Osteocyte (in vitro differentiated cells): ENCODE measurements at places on chromosomes 5 and 9. TPM values are rescaled to one million over a fixed set of nuclear protein-coding genes. Genes with fewer than 3 reads are reported as not detected.
A peak's percentile ranks its signal among the peaks of the same experiment; 100 is the strongest.

DNA sequence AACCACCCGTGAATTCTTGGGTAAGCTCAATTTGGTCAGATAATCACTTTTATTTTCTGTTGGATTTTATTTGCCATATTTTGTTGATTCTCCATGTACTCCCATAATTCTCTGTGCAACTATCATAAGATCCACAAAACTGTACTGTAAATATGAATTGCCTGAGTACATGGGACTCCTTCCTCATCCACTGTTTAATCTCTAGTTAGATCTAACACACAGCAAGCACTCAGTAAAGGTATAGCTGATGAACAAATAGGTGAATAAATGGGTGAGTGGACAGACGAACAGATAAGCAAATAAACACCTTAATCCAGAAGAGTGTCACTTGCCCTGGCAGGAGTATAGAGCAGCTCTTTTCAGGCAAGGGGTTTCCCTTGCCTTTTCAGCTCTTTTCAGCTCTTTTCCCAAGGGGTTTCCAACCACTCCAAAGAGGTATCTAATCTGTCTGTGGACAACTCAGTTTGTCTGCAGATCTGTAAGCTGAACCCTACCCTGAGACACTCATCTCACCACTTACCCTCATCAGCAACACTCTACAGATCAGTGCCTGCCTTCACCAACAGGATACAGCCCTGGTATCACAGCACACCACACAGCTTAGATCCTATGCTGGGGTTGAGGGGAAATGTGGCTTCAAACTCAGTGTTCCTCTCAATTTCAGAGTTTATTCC lies 51.2 kb downstream of the SIL1 start:
- H3K27me3 ChIP-seq, result no peaks in the 10 kb centered on the region
- no peak overlapping the region for H3K4me3 ChIP-seq
- H3K27ac ChIP-seq, result no peak overlapping the region
- no peak for DNase-seq
- H3K4me1 ChIP-seq, result peaks cover 54% of the 10 kb centered on the region

DNA sequence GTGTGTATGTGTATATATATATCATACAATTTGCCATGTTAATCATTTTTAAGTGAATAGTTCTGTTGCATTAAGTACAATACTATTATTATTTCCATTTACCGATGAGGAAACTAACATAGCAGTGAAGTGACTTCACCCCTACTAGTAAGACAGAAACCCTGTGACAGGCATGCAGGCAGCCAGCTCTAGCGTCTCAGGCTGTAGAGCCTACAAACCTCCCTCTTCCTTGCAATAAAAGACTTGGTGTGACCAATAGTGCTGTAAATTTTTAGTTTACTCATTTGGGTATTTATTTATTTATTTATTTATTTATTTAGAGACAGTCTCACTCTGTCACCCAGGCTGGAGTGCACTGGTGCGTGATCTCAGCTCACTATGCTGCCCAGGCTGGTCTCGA lies 24.7 kb downstream of the FNBP1 start:
- H3K4me1 ChIP-seq, result peaks cover 33% of the 10 kb centered on the region
- H3K27ac ChIP-seq, result peak overlapping the region; percentile 94
- H3K27me3 ChIP-seq, result no peaks in the 10 kb centered on the region
- peaks cover 2% of the 10 kb centered on the region for H3K36me3 ChIP-seq

GRCh38 chr9:69171049-69171448 lies 3.0 kb upstream of the TJP2 start:
- H3K27ac ChIP-seq, result no peak overlapping the region
- no peaks in the 10 kb centered on the region for H3K36me3 ChIP-seq
- no peak for DNase-seq
- H3K4me3 ChIP-seq, result no peak overlapping the region

CENPK gene
- 11.3 TPM in 2 replicates for total RNA-seq

ORM2 gene
- total RNA-seq, result not detected in 2 replicates

CCDC187 gene
- not detected in 2 replicates for total RNA-seq

GRCh38 chr9:123353984-123354591 lies 1.9 kb upstream of the CRB2 start:
- H3K4me3 ChIP-seq, result no peak overlapping the region
- peaks cover 12% of the 10 kb centered on the region for H3K4me1 ChIP-seq
- peak; percentile 92 for DNase-seq
- no peak overlapping the region for H3K27ac ChIP-seq

ADGRV1 gene
- total RNA-seq, result 0.89 and 0.99 TPM in 2 replicates

GRCh38 chr5:20286512-20286911 lies 298.5 kb upstream of the CDH18 start:
- no peak for DNase-seq
- H3K4me3 ChIP-seq, result no peak overlapping the region
- H3K4me1 ChIP-seq, result no peaks in the 10 kb centered on the region
- H3K27ac ChIP-seq, result no peak overlapping the region
- H3K36me3 ChIP-seq, result no peaks in the 10 kb centered on the region

- peaks cover 2% of the 10 kb centered on the region for H3K27me3 ChIP-seq
- no peaks in the 10 kb centered on the region for H3K4me1 ChIP-seq
- no peak overlapping the region for H3K27ac ChIP-seq
- H3K36me3 ChIP-seq, result no peaks in the 10 kb centered on the region
- no peak overlapping the region for H3K4me3 ChIP-seq
Observed at GRCh38 chr9:135186248-135187164, 99.0 kb downstream of the OLFM1 start.

DNA sequence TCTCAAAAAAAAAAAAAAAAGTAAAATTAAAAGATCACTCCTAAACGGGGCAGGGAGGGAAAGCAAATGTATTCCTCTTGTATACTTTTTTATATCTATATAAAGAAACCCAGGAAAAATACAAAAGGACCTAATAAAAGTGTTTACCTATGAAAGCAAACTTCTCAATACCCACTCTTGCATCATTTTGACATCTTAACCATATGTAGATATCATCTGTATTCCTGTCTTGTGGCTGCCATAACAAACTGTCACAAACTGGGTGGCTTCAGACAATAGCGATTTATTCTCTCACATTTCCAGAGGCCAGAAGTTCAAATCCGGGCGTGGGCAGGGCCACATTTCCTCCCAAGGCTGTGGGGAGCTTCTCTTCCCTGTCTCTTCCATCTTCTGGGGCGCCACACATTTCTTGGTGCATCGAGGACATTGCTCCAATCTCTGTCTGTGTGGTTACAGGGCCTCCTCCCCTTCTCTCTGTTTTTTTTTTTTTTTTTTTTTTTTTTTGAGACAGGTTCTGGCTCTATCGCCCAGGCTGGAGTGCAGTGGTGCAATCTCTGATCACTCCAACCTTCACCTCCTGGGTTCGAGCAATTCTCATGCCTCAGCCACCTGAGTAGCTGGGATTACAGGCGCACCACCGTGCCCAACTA lies 58.4 kb upstream of the IL17B start:
- H3K27me3 ChIP-seq, result peaks cover 4% of the 10 kb centered on the region
- H3K27ac ChIP-seq, result no peak overlapping the region
- H3K4me3 ChIP-seq, result no peak overlapping the region
- H3K36me3 ChIP-seq, result no peaks in the 10 kb centered on the region

GRCh38 chr5:92945605-92946097 lies 635.4 kb downstream of the NR2F1-AS1 start:
- H3K4me3 ChIP-seq, result peak overlapping the region; percentile 30
- H3K27ac ChIP-seq, result peak overlapping the region; percentile 76
- DNase-seq, result no peak
- peaks cover 13% of the 10 kb centered on the region for H3K36me3 ChIP-seq
- no peaks in the 10 kb centered on the region for H3K27me3 ChIP-seq

PHF24 gene
- total RNA-seq, result not detected in 2 replicates

ACO1 gene
- total RNA-seq, result 41.0 and 42.0 TPM in 2 replicates

ZCCHC7 gene
- 22.8 and 27.1 TPM in 2 replicates for total RNA-seq

DNA sequence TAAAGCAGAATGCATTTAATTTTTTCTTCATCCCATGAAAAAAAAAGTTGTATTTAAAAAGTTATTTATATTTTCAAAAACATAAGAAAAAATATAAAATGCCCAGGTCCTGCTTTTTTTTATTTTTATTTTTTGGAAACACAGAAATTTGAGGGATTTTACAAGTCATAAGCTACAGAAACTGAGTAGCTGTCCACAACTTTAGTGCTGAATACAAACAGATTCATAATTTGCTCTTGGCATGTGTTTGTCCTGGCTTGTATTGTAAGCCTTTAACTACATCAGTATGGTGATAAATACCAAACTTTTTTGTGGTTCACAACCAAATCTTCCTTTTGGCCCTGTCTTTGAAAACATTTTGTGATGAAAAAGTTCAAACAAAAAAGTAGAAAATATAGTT lies 7.5 kb upstream of the PLCXD3 start:
- H3K4me3 ChIP-seq, result no peak overlapping the region
- H3K27ac ChIP-seq, result no peak overlapping the region
- no peaks in the 10 kb centered on the region for H3K4me1 ChIP-seq
- no peak for DNase-seq
- H3K27me3 ChIP-seq, result no peaks in the 10 kb centered on the region
- H3K36me3 ChIP-seq, result no peaks in the 10 kb centered on the region
